ENCODE measurements at places on chromosomes 6 and 20.

DNA sequence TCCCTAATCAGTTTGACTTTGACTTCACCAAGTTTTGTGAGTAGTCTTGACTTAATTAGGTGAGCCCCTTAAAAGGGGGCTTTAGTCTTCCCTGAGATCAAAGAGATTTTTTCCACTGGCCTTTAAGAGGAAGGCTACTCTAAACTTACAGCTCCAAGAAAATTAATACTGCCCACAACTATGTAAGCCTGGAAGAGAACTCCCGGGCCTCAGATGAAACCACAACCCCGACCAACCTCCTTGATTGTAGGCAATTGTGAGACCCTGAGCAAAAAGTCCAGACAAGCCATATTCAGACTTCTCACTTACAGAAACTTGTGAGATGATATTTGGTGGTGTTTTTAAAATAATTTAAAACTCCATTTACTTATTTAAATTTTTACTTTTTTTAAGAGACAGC is 18.1 kb downstream of the SNX3 start:
- ATAC-seq: no peak

DNA sequence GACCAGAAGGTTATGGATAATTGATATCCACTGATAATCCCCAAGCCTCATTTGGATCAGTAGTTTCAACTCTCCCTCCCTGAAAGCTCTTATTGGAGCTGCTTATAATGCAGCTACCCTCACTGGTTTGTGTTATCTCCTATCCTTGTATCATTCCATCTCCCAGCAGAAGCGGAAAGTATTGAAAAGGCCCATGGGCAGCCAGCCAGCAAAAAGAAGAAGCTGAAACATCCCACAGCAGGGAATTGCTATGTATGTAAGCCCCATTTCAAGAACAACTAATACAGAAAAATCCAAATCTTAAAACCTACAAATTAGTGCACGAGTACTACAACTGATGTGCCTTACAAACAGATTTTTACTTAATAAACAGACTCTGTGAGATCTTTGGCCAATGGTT is 269.0 kb upstream of the ECI2 start:
- ATAC-seq: no peak

DNA sequence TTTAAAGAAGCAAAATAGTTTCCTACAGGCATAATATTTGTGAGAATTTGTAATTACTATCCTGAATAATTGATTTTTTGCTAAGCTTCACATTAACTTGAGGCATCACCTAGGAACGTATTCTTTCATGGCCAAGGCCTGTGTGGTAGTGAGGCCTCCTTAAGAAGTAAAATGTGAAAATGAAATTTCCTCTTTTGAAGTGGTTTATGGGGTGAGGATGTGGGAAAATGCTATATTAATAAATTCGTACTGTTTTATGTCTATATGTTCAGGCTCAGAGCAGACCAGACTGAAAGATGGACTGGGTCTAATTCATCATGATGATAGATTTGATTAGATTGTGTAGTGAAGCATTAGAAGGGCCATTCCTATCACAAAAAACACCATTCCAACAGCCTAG is 33.1 kb downstream of the MYLIP start:
- peak; percentile 21 for ATAC-seq

DNA sequence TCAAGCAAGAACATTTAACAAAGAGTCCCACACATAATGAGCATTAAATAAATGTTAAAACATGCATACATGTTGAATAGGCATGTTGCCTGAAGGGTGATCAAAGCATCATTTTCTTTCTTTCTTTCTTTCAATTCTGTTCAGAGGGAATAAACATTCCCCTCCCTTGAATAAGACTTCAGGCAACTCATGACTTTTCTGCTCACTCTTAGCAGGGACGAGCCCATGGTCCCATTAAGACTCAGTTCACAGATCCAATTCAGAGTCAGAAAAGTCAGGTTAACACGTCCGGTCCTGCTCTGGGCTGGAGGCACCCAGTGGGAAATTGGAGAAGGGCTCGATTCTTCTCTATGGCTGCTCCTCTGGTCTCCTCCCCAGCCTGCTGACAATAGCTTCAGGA is 181.7 kb downstream of the ZNF217 start:
- ATAC-seq: no peak

- no peak for ATAC-seq
Measured at GRCh38 chr6:146583966-146584365, 14.8 kb upstream of the ADGB start.

GRCh38 chr6:98808541-98809210 is 25.7 kb upstream of the POU3F2 start:
- ATAC-seq: no peak

- no peak for ATAC-seq
Measured at GRCh38 chr20:15817351-15817750, 755.9 kb downstream of the KIF16B start.
